ENCODE measurements at places on chromosomes 1 and 21. TPM values are rescaled to one million over a fixed set of nuclear protein-coding genes. Genes with fewer than 3 reads are reported as not detected.

- no peak for DNase-seq
These were observed 84.3 kb downstream of the NPHP4 start for GRCh38 chr1:5907966-5908365.

DNA sequence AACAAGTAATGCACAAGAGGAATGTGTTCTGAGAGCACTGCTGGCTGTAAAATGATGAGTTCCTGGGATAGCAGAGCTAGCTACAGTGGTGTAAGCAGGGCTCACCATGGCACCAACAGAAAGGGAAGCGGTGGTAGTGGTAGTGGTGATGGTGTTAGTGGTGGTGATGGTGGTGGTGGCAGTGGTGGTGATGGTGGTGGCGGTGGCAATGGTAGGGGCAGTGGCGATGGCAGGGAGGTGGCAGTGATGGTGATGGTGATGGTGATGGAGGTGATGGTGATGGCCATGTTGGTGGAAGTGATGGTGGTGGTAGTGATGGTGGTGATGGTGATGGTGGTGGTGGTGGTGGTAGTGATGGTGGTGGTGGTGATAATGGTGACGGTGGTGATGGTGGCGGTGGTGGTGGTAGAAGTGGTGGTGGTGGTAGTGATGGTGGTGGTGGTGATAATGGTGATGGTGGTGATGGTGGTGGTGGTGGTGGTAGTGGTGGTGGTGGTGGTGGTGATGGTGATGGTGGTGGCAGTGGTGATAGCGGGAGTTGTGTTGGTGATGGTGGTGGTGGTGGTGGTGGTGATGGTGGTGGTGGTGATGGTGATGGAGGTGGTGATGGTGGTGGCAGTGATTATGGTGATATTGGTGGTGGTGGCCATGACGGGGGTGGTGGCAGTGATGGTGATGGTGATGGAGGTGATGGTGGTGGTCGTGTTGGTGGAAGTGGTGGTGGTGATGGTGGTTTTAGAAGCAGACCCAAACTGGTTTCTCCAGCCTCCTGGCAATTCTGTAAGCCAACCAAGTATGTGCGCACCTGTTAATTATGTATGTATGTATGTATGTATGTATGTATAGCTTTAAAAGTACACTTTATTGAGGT lies 254.1 kb downstream of the TRABD2B start:
- no peak for DNase-seq

DNA sequence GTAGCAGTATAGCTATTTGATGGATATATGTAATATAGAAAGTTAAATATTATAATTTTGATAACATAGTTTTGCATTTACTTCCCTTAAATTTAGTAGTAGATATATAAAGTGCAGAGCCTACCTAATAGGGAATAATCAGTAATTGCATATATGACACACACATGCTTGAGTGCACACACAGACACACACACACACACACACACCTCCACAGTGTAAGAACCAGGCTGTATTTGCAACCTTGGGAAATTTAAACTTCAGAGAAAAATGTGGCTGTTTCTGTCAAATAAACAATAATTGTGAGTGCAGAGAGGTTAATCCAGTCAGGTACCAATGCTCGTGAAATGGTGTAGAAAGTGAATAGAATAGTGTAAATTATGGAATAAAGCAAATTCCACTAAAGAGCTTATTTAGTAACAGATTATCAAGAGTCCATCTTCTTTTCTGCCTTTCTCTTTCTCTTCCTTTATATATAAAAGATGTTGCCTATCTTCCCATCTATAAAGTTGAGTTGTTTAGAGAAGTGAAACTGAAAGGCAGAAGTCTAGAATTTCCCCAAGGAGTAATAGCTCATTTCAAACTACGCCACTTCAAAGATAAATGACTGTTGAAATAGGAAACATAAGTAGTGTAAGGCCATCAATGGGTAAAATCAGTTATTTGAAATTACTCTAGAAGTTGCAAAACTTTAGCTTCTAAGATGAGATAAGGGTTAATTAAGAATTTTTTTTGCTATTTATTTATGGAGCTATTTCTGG lies 273.7 kb downstream of the SRGAP2C start:
- DNase-seq, result no peak

- DNase-seq, result no peak
These were observed 2.7 kb downstream of the NADK start for GRCh38 chr1:1775327-1776226.

DNA sequence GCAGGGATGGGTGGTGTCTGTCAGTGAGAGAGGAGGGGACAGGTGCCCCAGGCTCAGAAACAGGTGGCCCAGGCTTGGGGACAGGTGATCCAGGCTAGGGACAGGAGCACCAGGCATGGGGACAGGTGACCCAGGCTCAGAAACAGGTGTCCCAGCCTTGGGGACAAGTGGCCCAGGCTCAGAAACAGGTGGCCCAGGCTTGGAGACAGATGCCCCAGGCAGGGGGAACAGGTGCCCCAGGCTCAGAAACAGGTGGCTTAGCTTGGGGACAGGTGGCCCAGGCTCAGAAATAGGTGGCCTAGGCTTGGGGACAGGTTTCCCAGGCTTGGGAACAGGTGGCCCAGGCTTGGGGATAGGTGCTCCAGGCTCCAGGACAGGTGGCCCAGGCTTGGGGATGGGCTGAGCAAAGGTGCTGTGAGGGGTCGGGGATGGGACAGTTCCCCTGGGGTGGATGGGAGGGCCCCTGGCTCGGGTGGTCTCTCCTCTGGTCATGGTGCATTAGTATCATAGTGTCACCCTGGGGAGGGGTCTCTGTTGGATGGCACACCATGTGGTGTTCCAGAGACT lies 87.7 kb upstream of the C1orf174 start:
- no peak for DNase-seq

DNA sequence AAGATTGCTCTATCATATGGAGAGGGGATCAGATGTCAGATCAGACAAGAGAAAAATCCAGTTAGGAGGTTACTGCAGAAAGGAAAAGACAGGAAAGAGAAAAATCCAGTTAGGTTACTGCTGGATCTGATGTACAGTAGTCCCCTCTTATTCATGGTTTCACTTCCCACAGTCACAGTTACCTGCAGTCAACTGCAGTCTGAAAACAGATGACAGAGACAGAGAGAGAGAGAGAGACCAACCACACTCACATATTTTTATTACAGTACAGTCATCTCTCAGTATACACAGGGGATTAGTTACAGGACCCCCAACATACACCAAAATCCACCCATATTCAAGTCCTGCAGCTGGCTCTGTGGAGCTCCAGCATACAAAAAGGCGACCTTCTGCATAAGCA lies 29.3 kb downstream of the NUP133 start:
- DNase-seq, result no peak

DNA sequence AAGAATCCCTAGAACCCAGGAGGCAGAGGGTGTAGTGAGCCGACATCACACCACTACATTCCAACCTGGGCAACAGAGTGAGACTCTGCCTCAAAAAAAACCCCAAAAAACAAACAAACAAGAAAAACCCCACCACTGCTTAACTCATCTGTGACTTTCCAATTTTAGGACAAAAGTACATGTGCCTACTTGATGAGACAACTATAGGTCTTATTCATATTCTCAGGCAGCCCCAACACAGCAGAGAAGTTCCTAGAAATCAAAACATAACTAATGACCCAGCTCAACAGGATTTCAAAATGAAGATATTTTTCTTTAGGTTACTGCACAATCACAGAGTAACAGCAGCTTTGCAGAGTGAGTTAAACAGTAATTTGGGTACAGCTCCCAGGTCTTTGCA lies 26.4 kb downstream of the TIAM1 start:
- DNase-seq, result no peak

DNA sequence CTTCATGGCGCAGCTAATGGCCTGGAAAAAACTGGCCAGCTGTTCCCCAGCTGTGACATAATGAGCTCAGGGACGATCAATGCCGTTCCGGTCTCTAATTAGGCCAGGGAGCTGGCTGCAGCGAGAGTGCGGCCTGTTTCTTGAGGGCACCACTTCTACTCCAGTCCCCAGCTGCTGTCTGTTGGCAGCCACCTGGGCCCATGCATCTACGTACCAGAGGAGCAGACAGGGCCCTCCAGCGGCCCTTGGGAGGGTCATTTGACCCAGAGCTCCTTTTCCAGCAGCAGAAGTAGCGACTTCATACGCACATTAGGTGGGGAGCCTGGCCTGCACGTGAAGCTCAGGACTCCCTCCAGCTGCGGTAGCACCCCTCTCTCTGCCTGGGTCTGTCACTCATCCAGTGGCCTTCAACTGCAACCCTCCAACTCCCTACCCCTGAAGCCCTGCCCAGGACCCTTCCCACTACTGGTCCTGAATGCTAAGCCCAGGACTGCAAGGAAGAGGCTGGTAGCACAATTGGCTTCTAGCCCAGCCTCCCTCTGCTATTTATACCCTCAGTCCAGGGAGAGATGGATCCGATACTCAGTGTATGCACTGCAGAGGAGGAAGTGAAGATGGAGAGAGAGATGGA lies 9.1 kb upstream of the GPR61 start:
- no peak for DNase-seq

- no peak for DNase-seq
These were observed 725 bp upstream of the VWA1 start for GRCh38 chr1:1434824-1435105.

DNA sequence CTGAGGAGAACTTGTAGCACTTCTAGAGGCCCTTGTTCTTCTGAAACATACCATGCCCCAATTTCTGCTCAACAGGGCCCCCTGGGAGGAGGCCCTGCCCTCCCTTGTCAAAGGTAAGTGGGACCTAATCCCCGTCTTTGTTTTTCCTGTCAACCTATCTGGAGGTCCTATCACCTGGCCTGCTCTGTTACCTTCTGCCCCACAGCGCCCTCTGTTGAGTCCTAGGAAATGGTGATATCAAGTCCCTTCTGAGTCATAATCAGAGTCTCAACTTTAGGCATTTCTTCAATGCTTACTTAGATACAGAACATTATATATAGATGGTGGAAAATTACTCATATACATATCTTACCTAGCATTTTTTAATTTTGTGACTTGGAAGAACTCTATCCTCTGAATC lies 28.2 kb upstream of the FCRL4 start:
- DNase-seq, result peak; percentile 34

- DNase-seq, result no peak
These were observed 41.8 kb downstream of the GATAD2B start for GRCh38 chr1:153880962-153881361.

DNA sequence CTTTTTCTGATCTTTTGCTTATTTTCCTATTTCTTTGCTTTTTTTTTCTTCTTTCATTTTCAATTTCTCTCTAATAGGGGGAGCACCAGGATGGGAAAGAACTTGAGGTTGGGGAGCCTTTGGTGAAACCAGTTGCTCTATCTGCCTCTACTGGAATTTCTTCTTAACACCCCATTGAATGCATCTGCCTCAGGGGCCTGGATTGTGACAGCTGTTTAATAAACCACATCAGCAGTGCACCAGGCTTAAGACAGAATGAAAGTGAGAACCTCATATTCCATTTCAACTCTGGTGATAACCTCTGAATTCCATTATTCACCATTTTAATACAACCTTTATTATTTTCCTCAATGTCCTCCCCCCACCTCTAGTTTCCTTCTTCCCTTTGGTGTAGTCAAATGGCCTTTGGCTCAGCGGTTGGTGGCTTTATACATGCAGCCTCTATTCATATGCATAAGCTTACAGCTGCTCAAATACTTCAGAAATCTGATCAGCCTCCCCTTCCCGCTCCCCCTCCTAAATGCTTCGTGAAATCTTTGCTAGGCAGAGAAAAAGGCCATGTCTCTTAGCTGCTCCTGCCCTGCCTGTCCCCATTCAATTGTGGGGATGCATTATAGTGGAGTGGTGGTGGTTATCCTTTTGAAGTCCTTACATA lies 537.3 kb upstream of the PLXNA2 start:
- no peak for DNase-seq

DNA sequence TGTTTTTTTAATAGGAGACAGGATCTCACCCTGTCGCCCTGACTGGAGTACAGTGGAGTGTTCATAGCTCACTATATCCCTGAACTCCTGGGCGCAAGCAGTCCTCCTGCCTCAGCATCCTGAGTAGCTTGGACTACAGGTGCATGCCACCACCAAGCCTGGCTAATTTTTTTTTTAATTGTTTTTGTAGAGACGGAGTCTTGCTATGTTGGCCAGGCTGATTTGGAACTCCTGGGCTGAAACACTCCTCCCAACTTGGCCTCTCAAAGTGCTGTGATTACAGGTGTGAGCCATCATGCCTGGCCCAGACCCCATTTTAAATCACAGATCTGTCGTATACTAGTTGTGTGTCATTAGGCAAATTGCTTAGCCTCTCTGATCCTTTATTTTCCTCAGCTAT lies 161.1 kb downstream of the DYRK1A start:
- no peak for DNase-seq

DNA sequence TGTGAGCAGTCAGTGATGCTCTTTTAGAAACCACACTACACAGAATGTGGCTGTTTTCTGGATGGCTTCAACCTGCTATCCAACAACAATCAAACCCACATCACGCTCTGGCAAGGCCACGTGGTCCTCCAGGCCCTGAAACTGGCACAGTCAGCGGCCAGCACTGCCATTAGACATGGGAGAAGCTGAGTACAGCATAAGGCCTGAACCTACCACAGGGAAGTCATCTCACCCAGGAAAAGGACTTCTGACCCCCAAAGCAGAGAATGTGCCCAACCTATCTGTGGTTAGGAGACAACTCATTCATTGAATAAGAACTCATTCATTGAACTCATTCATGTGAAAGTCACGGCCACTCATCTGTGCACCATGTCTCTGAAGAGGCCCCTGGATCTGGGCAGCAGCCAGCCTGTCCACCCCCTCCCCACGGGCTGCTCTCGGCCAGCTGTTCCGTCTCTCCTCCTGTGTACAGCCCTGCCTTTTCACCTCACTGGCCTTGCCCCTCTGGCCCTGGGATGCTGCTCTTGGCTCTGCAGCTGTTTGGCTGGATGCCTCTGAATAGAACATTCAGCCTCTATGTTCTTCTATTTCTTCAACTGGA lies 41.1 kb downstream of the C1orf198 start:
- DNase-seq, result no peak

DNA sequence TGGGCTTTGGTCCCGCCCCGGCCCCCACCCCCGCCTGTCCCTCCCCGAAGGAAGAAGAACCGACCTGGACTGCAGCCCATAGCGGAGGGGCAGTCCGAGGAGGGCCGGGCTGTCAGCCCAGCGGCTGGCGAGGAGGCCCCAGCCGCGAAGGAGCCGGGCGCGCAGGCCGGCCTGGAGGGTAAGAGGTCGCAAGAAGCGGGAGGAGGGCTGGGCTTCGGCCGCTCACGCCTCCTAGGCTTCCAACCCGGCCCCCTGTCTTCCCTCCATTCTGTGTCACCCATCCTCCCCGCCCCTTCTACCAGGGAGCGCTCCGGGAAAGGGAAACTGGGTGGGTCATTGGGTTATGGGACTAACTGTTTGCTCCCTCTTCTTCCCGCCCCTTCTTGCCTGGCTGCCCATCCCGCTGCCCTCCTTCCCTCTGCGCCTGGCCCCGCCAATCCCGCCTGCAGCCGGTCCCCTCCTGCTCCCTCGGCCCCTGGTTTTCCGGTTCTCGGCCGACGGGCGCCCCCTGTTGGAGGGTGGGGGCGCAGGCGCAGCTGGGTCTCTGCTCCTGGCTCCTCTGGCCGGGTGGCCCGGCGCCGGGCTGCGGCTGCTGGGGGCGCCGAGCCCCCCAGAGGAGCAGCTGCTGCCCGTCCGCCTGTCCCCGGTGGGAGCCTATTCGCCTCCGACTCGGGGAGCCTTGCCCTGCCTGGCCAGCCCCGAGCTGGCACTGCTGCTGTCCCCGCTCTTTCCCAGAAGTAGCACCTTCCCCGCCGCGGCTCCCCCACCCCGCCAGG lies 2.4 kb downstream of the RUSC1 start:
- peak; percentile 72 for DNase-seq

GRCh38 chr1:172220376-172220775 lies 200.1 kb upstream of the C1orf105 start:
- no peak for DNase-seq

CPTP gene
- 16.3 TPM for total RNA-seq

HDAC1 gene
- 232 TPM for total RNA-seq

CLDN19 gene
- not detected for total RNA-seq

SNAP47 gene
- 37.9 TPM for total RNA-seq

NCSTN gene
- 68.4 TPM for total RNA-seq

TAS1R1 gene
- total RNA-seq, result not detected

ETV3 gene
- 21.2 TPM for total RNA-seq

TGFB2 gene
- 0.34 TPM for total RNA-seq

S100A14 gene
- 252 TPM for total RNA-seq

All from HCT116 (cell line).